OCI-LY7 (cell line): ENCODE measurements at places on chromosomes 11 and 22. TPM values are rescaled to one million over a fixed set of nuclear protein-coding genes. Genes with fewer than 3 reads are reported as not detected.
A peak's percentile ranks its signal among the peaks of the same experiment; 100 is the strongest.

GRCh38 chr11:123362941-123363340 lies 67.1 kb upstream of the GRAMD1B start:
- peak; percentile 20 for DNase-seq

DNA sequence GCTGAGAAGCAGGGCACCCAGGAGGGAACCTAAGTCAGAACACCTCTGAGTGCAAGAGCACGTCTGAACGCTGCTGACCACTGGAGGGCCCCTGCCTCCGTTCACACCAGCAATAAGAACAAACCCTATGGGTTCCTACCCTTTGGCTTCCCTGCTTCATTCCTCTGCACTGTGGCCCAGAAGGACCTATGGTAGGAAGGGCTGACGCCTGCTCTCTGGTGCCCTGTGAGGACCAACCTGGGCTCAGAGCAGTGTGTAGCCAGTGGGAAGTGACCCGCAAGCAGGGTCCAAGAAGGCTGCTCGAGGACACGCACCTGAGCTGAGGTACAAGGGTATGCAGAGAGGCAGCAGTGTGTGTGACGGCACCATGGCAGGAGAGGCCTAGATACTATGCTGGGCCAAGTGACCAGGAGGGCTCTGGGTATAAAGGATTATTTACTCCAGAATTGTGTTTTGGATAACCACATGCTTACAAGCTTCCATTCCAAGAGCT lies 68.8 kb upstream of the CLTCL1 start:
- DNase-seq = no peak

KDM4E gene
- total RNA-seq = not detected in 2 replicates

DNA sequence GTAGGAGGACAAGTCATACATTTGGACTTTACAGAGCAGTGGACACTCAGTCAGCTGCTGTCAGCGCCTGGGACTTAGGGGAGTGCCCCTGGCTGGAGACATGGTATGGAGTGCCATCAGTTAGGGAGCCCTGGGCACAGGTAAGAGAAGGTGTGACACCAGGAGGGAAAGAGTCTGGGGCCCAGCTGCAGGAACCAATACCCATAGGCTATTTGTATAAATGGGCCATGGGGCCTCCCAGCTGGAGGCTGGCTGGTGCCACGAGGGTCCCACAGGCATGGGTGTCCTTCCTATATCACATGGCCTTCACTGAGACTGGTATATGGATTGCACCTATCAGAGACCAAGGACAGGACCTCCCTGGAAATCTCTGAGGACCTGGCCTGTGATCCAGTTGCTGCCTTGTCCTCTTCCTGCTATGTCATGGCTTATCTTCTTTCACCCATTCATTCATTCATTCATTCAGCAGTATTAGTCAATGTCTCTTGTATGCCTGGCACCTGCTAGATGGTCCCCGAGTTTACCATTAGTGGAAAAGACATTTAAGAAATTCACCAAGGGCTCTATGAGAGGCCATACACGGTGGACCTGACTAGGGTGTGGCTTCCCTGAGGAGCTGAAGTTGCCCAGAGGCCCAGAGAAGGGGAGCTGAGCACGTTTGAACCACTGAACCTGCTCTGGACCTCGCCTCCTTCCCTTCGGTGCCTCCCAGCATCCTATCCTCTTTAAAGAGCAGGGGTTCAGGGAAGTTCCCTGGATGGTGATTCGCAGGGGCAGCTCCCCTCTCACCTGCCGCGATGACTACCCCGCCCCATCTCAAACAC lies 850 bp upstream of the MIF start:
- no peak for DNase-seq

GRCh38 chr11:122920579-122920978 lies 38.0 kb downstream of the JHY start:
- DNase-seq = no peak

DNA sequence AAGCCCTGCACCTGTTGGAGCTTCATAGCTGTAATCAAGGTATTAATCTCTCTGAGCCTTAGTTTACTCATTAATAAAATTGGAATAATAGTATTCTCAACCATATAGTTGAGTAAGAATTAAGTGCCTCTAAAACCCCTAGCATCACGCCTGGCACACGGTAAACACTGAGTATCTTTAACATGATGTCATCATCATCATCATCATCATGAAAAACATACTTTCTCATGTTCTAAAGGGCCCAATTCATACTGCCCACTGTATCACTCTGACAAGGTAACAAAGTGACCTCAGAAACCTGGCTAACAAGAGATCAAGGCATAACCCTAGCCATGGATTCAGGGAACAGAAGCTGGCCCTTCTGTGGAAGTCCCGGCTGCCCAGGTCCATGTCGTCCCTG lies 58.4 kb downstream of the KIRREL3 start:
- DNase-seq = no peak
